ENCODE measurements at places on chromosomes 4 and X.

DNA sequence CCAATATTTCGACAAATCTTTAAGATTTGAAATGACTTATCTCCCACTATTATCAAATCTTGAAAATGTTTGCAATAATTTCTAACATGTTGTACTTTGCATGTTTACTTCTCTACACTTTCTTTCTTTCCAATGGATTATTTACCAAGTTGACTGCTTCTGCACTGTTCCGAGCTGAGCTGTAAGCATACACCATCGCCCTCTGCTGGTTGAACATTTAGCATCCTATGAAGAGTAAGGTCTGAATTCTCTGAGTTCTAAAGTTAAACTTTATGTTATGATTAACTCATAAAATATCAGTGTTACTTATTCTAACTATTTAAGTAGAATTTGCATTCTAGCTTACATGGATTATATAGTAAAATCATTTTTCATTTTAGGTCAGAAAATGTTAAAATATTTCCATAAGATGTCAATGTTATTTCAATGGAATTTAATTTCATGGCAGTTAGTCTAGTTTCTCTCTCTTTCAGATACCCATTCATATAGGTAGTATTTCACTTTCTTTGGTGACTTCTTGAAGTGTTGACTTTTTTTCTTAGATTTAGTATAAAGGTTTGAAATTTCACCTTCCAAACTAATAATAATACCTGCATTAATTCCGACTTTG lies 137.4 kb downstream of the DKK2 start:
- DNase-seq, result no peak

GRCh38 chr4:110119880-110120279 lies 78.5 kb downstream of the ELOVL6 start:
- DNase-seq, result no peak

GRCh38 chr4:182453830-182454229 lies 210.6 kb downstream of the TENM3 start:
- no peak for DNase-seq

- DNase-seq, result no peak
Observed at GRCh38 chr4:66014146-66014765, 344.0 kb upstream of the EPHA5 start.

DNA sequence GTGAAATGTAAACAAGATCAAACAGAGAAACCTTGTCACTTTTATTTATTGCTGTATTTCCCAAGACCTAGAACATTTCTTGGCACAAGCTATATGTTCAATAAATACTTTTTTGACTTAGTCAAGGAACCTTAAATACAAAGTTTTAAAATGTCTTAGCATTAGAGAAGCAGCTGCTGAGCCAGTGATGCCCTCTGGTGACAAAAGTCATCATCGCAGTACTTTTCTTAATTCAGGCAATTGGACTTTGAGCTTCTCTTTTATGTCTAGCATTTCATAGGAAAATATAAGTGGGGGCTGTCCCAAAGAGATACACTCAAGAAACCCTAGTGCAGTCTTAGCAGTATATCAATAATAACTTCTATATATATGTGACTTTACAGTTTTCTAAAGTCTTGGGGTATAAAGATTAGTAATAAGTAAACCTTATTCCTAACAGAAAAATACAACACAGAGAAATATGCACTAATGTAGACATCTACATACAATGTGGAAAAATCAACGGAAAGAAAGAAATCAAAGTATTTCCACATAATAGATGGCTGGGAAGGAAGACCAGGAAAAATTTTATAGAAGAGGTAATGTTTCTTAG lies 118.4 kb downstream of the DTHD1 start:
- DNase-seq, result peak; percentile 49

GRCh38 chr4:99811850-99812249 lies 4.8 kb upstream of the DAPP1 start:
- peak; percentile 4 for DNase-seq

DNA sequence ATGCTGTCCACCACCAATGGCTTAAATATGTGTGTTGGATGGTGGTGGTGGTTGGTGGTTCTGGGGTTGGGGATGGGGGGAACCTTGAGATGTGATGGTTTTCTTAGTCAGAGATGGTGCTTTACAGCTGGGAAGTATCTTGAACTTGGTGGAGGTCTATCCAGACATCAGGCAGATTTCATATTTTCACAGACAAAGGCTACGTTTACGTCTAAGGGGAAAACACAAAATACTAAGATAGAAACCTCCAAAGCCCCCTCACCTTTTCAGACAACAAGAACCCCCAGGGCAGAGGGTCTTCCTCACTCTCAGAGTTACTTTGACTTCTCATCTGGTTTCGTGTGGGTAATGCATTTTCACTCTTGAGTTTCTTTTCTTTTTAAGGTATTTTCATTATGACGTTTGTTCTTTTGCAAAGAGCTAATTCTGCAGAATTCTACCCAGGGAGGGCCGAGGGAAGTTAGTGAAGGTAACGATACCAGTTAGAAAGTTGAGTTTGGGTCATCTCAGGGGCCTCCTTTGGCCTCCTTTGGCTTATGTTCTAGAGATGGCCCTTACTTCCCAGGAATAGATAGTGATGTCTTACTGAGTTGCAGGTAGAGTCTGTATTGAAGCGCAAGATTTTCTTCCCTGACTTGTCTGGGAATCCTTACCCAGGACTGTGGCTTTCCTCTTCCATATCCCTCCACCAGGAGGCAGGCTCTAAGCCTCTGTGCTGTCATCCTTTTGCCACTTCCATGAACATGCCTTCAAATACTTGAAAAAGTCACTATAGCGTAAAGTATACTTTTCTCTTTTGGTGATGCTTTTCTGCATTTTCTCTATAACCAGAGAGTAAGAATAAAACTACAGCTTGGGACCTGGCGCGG lies 31.9 kb downstream of the RHOH start:
- DNase-seq, result no peak

DNA sequence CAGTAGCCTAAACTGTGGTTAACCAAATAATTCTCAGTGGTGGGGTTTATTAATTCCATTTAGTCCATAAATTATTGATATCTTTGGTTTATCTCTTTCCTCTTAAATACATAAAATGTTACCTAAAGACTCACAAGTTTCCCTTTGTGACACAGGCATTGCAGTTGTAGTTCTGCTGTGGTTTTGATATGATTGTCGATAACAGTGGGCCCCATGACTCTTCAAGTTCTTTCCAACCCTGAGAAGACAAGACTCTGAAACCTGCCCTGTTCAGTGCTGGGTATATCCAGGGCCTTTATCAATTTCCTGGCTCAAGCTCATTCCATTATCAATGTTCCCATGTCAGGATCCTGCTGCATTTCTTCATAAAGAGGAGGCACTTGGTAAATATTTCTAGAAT lies 117.9 kb upstream of the TBC1D9 start:
- DNase-seq, result no peak

- no peak for DNase-seq
Observed at GRCh38 chrX:149453906-149454822, 50.9 kb downstream of the IDS start.

DNA sequence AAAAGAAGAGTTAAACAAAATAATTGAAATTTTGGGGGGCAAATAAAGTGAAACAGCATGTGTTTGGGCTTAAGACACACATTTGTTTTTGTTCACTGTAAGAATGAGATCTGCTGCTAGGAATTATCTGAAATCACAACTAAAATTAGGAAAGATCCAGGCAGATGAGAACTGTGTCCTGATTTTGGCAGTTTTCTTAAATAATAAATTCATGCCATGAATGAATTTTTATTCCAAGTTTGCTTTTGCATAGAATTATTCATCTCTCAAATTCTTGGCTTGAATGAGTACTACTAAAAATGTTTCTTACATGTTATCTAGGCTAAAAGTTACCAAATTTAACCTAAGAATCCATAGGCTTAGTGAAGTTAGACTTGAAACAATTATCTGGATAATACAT lies 321.7 kb downstream of the ANK2 start:
- DNase-seq, result no peak

GRCh38 chr4:101774807-101775206 lies 15.7 kb upstream of the BANK1 start:
- DNase-seq, result no peak

DNA sequence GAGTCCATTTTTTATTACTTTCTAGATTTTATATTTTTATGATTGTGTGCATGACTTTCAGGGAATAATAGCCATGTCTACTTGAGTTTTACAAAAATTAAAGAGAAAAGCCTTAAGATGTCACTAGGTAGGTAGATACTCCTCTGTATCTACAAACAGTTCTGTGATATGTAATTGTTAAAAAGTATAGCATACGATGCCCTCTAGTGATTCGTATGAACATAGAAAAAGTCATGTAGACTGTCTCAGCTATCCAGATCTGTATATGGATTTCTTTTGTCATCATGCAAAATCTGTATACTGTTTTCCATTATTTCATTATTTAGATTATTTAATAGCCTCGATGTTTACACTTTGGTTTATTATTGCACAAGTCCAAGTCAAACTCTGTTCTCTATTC lies 856.6 kb downstream of the CENPC start:
- DNase-seq, result no peak

GRCh38 chr4:123877551-123877950 lies 481.0 kb downstream of the SPRY1 start:
- DNase-seq, result no peak

- DNase-seq, result no peak
Observed at GRCh38 chr4:7356667-7357310, 77.9 kb downstream of the PSAPL1 start.

DNA sequence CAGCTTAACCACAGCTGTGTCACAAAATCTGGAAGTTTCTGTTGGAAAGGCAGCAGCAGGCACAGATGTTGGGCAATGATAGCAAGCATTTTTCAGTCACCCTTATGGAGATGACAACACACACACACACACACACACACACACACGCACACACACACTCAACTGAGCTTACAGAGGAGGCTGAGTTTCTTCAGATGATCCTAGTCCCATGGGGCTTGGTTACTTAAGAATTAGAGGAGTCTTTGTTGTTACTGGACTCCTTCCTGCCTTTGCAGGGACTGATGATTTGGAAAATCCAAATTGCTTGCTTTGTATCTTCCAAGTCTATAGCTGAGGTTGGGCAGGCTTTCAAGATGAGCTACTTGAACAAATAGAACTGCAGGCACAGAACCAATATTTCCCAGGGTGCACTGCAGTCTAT lies 740.1 kb upstream of the PITX2 start:
- no peak for DNase-seq

Data from stimulated activated CD4-positive, alpha-beta T cell treated with anti-CD3 and anti-CD28 coated beads, Interleukin-4, amount 100 ng/mL, for 4 hours (primary cell).